Keratinocyte (primary cell): ENCODE measurements at places on chromosomes 4 and X.

- DNase-seq, result no peak
Measured at GRCh38 chrX:103066606-103067005, 2.6 kb upstream of the BEX1 start.

DNA sequence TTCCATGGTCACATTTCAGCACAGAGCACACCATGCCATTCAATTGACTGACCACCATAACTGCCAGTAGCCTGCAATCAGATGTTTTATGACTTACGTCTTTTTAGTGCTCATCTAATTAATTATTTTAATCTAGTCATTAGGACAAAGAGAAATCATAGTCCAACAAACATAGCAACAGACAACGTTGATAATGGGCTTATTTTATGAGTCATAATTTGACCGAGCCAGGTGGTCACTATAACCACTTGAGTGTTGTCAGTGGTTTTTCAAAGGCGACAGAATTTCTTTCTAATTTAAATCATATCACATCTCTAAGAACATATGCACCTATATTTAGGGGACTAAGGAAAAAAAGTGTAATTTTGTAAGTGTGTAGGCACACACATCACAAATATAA lies 1.9 kb downstream of the SEC24D start:
- no peak for DNase-seq

GRCh38 chr4:93540562-93540961 lies 288.0 kb upstream of the ATOH1 start:
- DNase-seq, result no peak

DNA sequence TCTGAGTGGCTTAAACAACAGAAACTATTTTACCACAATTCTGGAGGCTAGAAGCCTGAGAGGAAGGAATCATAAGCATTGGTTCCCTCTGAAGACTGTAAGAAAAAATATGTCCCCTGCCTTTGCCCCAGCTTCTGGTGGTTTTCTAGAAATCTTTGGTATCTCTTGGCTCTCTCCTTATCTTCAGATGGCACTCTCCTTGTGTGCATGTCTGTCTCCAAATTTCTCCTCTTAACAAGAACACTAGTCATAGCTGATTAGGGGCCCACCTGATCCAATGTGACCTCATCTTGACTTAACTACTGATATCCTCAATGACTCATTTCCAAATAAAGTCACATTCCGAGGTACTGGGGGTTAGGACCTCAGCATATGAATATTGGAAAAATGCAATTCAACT lies 635.0 kb upstream of the NR3C2 start:
- no peak for DNase-seq

DNA sequence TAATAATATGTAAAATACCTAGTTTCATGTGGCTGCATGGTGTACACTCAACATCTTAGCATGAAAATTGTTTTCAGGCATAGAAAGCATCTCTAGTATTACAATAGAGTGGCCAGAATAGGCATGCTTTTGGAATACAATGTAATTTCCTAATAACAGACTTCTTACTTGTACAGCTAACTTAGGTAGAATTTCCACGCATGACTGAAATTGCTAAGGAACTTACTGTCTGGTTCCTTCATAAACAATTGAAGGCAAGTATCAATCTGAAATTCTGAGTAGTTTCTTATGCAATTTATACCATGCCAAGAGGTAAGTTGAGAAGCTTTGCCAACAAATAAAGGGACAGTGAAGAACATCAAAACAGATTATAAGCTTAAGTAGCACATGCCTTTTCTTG lies 26.7 kb downstream of the SULT1E1 start:
- DNase-seq, result no peak

DNA sequence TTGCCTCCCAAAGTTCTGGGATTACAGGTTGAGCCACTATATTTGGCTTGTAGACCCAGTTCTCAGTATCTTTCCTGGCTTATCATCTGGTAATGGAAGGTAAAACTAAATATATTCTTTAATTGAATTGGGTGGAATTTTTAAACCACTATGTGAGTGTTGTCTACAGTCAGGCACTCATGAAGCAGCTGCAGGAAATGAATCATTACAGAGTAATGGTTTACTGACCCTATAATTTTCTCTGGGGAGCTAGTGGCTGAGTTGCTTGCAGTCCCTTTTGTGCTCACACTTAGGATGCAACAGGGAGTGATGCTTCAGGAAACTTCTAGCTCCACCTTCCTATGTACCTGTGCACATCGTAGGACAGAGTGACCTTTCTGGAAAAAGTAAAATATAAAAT lies 4.1 kb upstream of the UGT2B7 start:
- DNase-seq, result no peak

GRCh38 chr4:1872870-1873269 lies 1.7 kb downstream of the NSD2 start:
- DNase-seq, result no peak
